ENCODE measurements at places on chromosomes 7 and 10.

DNA sequence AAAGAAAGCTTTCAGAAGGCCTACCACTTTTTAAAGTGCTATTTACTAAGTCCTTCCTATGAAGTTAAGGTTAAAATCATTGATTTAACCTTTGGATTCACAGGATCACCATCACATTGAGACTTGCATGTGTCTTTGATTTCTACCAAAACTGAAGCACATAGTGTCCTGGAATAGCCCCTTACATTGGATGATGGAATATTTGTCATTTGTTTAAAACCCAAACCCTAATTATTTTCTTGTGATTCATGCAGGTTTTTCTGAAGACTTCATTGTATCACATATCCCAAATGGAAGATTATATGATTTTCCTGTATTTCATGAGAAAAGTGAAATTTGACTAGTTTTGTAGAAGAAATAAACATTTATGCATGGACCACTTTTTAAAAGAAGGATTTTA is 3.3 kb downstream of the SEMA3A start:
- DNase-seq = no peak

DNA sequence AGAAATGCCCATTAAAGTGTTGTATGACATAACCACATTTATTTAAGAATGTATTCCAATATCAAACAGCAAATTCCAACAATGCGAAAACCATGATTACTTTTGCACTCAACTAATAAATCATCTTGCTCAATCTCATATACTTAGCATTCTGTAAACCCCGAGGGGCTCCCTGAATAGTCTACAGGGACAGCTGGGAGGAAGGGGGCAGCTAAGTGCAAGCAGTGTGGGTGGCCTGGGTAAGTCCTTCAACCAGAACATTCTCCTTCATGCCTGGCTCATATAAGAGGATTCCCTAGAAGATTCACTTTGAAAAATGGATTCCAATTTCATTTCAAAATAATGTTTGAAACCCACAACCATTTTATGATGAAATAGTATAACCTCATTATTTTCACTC is 355.5 kb downstream of the CDC14C start:
- no peak for DNase-seq

DNA sequence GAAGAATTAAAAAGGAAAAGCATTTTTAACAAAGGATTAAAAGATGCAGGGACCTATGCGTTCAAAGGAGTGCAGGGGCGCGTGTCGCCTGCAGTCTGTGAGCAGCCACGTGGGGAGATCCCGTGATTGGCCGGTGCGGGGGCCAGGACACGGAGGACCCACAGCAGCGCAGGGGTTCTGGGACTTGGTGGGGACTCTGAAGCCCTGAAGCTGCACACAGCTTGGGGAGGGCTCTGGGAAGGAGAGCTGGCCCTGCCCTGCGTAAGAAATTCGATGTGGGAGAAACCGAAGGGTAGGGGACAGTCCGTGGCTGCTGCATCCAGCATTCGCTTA is 268.1 kb downstream of the KLF6 start:
- DNase-seq = no peak

DNA sequence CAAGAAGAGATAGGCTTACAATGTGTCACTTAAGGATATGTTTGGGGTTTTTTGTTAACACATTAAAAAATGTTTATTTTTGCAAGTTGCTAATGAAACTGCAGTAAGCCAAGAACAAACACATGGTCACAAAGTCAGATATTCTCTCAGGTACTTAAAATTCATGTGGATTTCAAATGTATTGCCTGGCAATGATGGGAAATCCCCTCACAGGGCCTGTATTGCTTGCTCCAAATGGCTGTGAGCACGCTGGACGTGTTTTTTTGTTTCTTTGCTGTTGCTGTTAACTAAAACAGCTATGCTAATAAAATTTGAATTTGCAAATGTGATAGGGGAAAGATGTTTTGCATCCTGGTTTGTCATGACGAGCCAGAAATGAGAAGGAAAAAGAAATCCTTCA is 3.8 kb upstream of the CELF2 start:
- DNase-seq = no peak

GRCh38 chr7:95342642-95343307 is 18.4 kb upstream of the PON1 start:
- no peak for DNase-seq

GRCh38 chr10:126705951-126706565 is 35.6 kb upstream of the C10orf90 start:
- DNase-seq = no peak

DNA sequence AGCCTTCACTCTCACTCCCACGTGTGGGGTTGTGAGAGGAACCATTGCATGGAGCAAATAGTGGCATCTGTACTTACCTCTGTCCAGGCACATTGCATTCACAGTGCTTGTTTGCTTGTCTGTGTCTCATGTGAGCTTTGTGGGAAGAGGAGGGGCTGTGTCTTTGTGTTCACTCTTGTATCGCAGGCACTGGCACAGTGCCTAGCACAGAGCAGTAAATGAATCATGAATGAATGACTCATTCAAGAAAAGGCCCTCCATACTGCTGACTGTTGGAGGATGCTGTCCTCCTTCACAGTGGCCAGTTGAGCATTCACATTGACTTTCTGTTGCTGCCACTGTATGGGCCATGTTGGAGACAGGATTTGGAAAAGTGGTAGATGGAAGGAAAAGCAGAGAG is 125.3 kb downstream of the SORCS3 start:
- DNase-seq = no peak

- DNase-seq = no peak
These were observed 17.1 kb downstream of the TRIM24 start for GRCh38 chr7:138477081-138477578.

DNA sequence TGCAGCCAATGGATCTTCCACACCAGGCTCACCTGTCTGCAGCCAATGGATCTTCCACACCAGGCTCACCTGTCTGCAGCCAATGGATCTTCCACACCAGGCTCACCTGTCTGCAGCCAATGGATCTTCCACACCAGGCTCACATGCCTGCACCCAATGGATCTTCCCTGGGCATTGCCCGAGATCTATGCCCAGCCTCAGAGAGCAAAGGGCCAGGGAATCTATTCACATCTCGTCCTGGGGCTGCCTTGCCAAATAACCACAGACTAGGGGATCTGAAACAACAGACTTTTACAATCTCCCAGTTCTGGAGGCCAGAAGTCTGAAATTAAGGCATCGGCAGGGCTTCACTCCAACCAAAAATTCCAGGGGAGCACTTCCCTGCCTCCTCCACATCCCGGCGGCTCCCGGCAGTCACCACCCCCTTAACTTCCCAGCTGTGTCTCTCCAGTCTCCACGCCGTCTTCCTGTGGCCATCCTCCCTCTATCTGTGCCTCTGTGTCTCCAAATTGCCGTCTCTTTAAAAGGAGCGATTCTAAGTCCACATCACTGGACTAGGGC is 92.4 kb upstream of the PPP2R2D start:
- DNase-seq = no peak

- no peak for DNase-seq
These were observed 27.7 kb upstream of the VIPR2 start for GRCh38 chr7:159172400-159172799.

All from activated CD4-positive, CD25-positive, alpha-beta regulatory T cell (primary cell).